ENCODE measurements at places on chromosomes 16 and 17.
A peak's percentile ranks its signal among the peaks of the same experiment; 100 is the strongest.

- no peak for DNase-seq
Measured at GRCh38 chr17:76419576-76420260, 33.2 kb downstream of the UBE2O start.

DNA sequence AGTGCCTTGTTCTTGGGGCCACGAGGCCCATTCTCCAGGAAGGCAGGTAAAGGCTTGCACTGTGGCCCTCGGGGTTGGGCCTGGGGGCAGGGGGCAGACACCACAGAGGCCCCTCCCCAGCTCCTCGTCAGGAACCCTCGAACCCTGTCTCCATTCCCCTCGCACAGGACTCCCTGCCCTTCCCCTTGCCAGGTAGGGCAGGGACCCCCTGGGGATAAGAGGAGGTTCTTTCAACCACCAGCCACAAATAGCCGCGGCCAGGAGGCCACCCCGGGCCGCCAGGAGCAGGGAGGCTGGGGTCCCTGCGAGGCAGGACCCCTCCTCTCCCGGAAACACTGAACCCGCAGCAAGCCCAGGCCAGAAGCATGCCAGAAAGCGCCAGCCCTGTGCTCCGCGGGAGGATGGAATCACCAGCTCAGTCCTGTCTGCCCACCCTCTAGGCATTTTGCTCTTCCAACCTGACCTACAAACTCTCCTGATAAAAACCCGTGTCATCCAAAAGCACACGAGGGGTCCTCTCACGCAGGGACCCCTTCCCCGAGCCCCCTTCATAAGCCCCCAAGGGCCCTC, 45.6 kb downstream of the SLC47A1 start:
- no peak for DNase-seq

GRCh38 chr16:21646721-21647561, 5.5 kb downstream of the IGSF6 start:
- DNase-seq: peak; percentile 29

DNA sequence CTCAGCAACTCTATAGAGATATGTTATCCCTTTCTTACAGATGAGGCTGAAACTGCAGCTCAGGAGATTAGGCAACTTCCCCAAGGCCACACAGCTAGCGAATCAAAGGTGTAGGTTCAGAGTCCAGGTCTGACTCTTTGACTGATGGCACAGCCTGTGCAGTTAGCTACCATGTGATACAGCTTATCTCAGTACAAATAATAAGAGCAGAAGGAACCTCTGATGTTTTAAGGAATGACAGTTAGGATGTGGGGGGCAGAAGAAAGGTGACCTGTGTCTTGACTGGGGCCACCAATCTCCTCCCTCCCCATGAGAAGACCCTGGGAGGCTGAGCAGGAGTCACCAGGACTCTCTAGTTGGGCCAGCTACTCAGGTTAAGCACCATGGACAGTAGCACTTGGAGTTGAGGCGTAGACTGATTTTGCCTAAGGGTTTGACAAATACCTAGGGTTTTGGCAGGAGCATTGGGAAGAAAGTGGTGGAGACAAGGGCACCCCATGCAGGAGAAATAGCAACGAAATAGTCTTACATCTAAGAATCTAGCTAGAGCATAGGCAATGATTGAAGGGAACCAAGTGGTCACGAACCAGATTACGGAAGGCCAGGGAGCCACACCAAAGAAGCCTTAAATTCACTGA, 22.8 kb upstream of the ACSM2B start:
- no peak for DNase-seq

GRCh38 chr16:78749745-78750268, 650.4 kb downstream of the WWOX start:
- no peak for DNase-seq

GRCh38 chr16:3825103-3825502, 55.4 kb downstream of the CREBBP start:
- DNase-seq: no peak

All from T-helper 17 cell (primary cell).